Upper lobe of right lung (tissue), 1 donor: ENCODE measurements at places on chromosomes 6 and 20. TPM values are rescaled to one million over a fixed set of nuclear protein-coding genes. Genes with fewer than 3 reads are reported as not detected.

Gene NKX2-4
- not detected for total RNA-seq

Gene PTCRA
- total RNA-seq = 5.0 TPM

Gene VSX1
- total RNA-seq = not detected

Gene PTGIS
- 42.1 TPM for total RNA-seq

Gene BPIFB2
- not detected for total RNA-seq

Gene IPCEF1
- total RNA-seq = 8.8 TPM

Gene ANKRD6
- 20.2 TPM for total RNA-seq

Gene MUC22
- not detected for total RNA-seq

Gene SNAI1
- total RNA-seq = 10.6 TPM

Gene PLA2G7
- 38.8 TPM for total RNA-seq

Gene MICAL1
- 53.6 TPM for total RNA-seq

Gene DEFB124
- total RNA-seq = not detected

Gene EPPIN
- total RNA-seq = not detected

Gene CRISP3
- total RNA-seq = not detected

Gene MLIP
- total RNA-seq = 0.20 TPM

Gene CD24
- total RNA-seq = 63.6 TPM

Gene OXT
- total RNA-seq = not detected

Gene MROH8
- 1.5 TPM for total RNA-seq

Gene SSTR4
- not detected for total RNA-seq

Gene BMP6
- total RNA-seq = 6.6 TPM

Gene IER3
- total RNA-seq = 35.4 TPM
